ENCODE measurements at places on chromosomes 5 and 9. TPM values are rescaled to one million over a fixed set of nuclear protein-coding genes. Genes with fewer than 3 reads are reported as not detected.
A peak's percentile ranks its signal among the peaks of the same experiment; 100 is the strongest.

The CCNO gene
- total RNA-seq: 0.80 TPM

The NFIB gene
- 25.7 TPM for total RNA-seq

The CENPP gene
- total RNA-seq: 1.4 TPM

The C9orf78 gene
- 42.6 TPM for total RNA-seq

- no peaks in the 10 kb centered on the region for H3K36me3 ChIP-seq
- no peaks in the 10 kb centered on the region for H3K4me1 ChIP-seq
- no peak for DNase-seq
- no peak overlapping the region for H3K4me3 ChIP-seq
- no peaks in the 10 kb centered on the region for H3K27me3 ChIP-seq
- H3K27ac ChIP-seq: no peak overlapping the region
These were observed 138.4 kb upstream of the ALDH1B1 start for GRCh38 chr9:38254151-38254550.

DNA sequence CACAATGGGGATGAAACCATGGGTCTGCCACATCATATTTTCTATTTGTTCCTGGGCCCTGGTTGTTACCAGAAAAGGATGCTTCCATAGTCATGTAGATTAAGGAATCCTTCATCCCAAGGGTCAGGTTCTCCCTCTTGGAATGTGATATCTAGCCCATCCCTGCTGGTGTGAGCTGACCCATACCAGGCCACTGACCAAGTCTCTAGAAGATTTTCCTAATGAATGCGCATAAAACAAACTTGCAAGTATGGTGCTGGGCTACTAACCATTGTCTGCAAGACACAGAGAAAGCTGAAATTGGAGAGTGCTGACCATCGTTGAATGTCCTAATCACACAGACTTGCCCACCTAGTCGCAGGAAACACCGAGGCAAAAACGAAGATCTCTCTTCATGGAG, 972.6 kb downstream of the EFNA5 start:
- no peaks in the 10 kb centered on the region for H3K36me3 ChIP-seq
- no peak overlapping the region for H3K4me3 ChIP-seq
- no peak for DNase-seq
- no peaks in the 10 kb centered on the region for H3K27me3 ChIP-seq

DNA sequence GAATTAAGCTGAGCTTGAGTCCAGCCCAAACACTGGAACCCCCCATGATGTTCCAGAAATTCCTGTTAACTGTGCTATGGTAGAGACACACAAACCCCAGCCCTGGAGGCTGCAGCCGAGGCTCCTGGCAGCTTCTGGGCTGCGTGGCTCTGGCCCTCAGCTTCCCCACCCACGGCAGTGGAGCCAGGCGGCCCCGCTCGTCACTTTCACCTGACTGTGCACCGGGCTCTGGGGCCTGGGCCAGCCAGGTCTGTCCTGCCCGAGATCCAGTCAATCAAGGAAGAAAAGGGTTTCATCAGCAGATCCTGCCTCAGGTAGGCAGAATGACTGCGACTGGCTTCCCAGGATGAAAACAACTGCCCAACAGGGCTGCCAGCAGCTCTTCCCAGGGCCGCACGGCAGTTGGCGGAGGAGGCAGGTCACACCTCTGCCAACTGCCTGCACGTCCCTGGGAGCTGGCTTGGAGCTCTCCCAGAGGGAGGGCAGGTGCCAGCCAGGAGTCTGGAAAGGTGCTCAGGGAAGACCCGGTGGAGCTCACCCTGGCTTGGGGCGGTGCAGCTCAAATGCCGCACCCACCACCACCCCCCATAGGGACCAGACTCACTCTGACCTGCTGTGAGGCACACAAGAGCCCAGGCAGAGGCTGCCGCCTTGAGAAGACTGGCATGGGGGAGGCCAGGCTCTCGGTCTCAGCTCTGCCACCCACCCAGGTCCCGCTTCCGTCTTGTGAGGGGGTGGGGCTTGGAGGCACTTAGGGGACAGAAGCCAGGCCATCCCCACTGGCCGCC, 20.7 kb downstream of the BRD3 start:
- H3K27ac ChIP-seq: no peak overlapping the region
- H3K36me3 ChIP-seq: peaks cover 82% of the 10 kb centered on the region
- H3K4me3 ChIP-seq: no peak overlapping the region
- DNase-seq: no peak
- peaks cover 22% of the 10 kb centered on the region for H3K4me1 ChIP-seq

DNA sequence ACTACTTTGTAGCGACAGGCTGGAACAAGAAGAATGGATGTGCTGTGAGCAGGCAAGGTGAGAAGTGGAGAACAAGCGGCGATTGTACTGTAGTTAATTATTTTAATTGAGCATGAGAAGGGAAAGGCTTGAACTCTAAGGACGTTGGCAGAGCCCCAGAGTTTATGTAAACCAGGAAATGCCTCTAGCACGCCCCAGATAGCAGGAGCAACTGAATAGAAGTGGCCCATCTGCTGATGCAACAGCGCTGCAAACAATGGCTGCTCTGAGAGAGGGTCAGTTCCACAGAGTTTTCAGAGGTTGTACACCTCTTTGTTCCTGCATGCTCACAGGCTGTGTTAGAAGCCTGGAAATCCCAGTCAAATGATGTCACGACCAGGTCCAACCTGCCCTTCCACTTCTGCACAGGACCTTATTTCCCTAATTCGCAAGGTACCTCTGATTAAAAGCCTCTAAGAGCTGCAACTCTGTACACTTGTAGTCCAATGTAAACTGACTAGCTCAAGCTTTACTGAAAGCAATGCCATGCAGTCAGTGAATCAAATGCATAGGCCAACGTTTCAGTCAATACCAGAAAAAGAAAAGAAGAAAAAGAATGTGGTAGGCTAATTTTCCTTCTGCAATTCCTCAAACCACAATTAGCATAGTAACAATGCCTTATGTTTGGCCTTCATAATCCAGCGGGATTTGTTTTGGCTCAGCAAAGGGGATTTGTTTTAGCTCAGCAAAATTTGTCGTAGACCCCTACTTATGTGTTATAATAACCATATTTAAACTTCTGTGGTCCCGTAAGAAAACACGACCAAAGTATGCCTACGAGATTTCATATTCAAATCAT, 119.6 kb upstream of the RETREG1 start:
- H3K27ac ChIP-seq: no peak overlapping the region
- peak; percentile 11 for DNase-seq
- H3K27me3 ChIP-seq: no peaks in the 10 kb centered on the region
- H3K4me1 ChIP-seq: no peaks in the 10 kb centered on the region
- no peaks in the 10 kb centered on the region for H3K36me3 ChIP-seq

- no peak for DNase-seq
- H3K27ac ChIP-seq: no peak overlapping the region
- H3K27me3 ChIP-seq: no peaks in the 10 kb centered on the region
- no peak overlapping the region for H3K4me3 ChIP-seq
These were observed 296.8 kb downstream of the MRPS30 start for GRCh38 chr5:45105491-45105994.

- H3K27ac ChIP-seq: no peak overlapping the region
- H3K4me1 ChIP-seq: peaks cover 15% of the 10 kb centered on the region
- H3K27me3 ChIP-seq: no peaks in the 10 kb centered on the region
- no peaks in the 10 kb centered on the region for H3K36me3 ChIP-seq
- no peak for DNase-seq
These were observed 122.2 kb upstream of the ACOT12 start for GRCh38 chr5:81516091-81516490.

- no peaks in the 10 kb centered on the region for H3K36me3 ChIP-seq
- H3K27ac ChIP-seq: no peak overlapping the region
- H3K27me3 ChIP-seq: no peaks in the 10 kb centered on the region
- no peaks in the 10 kb centered on the region for H3K4me1 ChIP-seq
- DNase-seq: no peak
- no peak overlapping the region for H3K4me3 ChIP-seq
These were observed 79.8 kb upstream of the SPATA31D4 start for GRCh38 chr9:81848472-81848871.

- H3K27me3 ChIP-seq: peaks cover 3% of the 10 kb centered on the region
These were observed 87.1 kb upstream of the COL5A1 start for GRCh38 chr9:134554373-134555093.
